ENCODE measurements at places on chromosomes 5 and 9. TPM values are rescaled to one million over a fixed set of nuclear protein-coding genes. Genes with fewer than 3 reads are reported as not detected.

The KIAA1191 gene
- 101 TPM for polyA plus RNA-seq

The CDO1 gene
- polyA plus RNA-seq = 0.85 TPM

The TAF11L14 gene
- not detected for polyA plus RNA-seq

The TAF1L gene
- not detected for polyA plus RNA-seq

The ZNF883 gene
- 3.1 TPM for polyA plus RNA-seq

GRCh38 chr5:775961-776861 is 8.3 kb downstream of the ZDHHC11B start:
- DNase-seq = no peak

DNA sequence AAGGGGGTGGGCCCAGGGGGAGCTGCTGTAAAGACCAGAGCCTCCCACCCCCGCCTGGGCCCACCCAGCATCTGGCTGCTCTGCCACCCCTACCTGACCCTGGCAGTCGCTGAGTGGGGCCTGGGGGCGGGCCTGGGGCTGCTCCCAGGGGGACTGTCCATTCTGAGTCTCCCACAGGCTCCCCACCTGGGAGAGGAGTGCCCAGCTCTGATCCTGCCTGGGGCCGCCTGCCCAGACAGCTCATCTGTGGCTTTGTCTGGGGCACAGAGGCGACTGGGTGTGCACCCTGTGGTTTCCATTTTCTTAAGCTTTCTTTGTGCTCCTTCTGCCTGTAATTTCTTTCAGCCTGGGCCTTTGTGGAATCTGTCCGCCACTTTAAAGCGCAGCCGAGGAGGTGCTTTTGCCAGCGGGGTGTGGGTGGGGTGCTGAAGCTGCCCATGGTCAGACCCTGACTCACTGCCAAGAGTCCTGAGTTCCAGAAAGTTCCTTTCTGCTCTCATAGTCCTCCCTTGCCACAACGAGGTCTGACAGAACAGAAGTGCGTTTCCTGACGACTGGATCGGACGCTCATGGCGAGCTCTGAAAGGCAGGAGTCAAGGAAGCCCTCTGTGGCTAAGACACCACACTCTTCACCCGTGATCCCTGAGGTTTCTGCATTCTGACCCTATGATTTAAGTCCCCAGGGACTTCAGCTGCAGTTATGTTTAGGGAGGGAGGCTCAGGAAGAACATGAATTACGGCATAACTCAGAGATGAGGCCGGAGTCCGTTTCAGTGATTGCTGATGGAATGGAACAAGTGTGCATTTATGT is 225.0 kb downstream of the FANCC start:
- peak; percentile 98 for DNase-seq

GRCh38 chr5:67996596-67996995 is 219.0 kb upstream of the PIK3R1 start:
- no peak for DNase-seq

- no peak for DNase-seq
Measured at GRCh38 chr9:77765781-77766259, 117.7 kb upstream of the GNA14 start.

GRCh38 chr5:139341689-139342422 is at the start of gene PAIP2:
Gene PAIP2, plus strand, starts transcription at chr5:139341854. Its CDS starts 21,931 bp downstream, at chr5:139363785.
- DNase-seq = peak; percentile 97

GRCh38 chr5:140569197-140569596 is 4.6 kb downstream of the SLC35A4 start:
- no peak for DNase-seq

- peak; percentile 50 for DNase-seq
Measured at GRCh38 chr9:129278391-129279237, 100.6 kb upstream of the IER5L start.

DNA sequence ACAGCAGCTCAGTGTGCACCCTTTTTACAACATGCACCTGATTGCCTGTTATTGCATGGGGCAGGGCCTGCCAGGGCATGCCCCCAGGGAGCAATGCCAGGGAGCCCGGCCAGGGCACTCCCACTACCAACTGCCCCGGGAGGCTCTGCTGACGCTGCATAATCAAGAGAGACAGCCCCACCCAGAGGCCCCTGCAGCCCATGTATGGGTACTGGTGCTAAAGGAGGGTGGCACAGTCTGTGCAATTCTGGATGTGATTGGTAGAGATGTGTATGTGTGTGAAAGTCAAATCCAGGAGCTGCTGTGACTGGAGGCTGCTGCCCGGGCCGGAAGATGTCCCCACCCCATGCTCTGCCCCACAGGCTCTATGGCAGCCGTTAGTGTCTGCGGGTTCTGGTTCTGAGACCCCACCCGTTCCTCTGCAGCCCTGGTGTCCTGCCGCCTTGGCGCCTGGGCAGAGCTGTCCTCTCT is 3.9 kb upstream of the NEURL1B start:
- DNase-seq = no peak

- DNase-seq = peak; percentile 53
Measured at GRCh38 chr5:59065554-59065953, 482.7 kb downstream of the RAB3C start.

- DNase-seq = no peak
Measured at GRCh38 chr9:99870126-99870525, 36.3 kb upstream of the STX17 start.

DNA sequence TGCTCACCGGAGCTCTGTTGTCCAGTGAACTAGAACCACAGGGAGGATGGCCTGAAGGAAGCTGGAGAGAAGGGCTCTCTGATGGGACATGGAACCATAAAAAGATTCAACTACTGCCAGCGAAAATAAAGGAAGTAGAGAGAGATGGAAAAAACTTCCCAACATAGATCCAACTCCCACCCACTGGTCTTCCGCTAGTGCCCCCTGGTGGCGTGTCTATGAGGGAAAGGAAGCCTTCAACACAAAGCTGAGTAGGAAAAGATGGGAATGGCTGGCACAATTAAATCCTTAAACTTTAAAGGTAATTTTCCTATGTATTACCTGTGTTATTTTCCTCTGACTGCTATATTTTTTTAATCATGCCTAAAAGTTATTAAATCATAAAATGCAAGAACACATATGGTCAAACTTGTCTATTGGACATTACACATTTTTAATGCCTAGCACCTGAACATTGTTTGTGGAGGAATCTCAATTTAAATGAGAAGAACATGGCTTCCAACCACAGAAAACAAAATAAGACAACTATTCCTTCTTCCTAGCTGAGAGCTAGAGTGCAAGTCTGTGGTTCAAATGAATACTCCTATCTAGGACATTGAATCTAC is 51.5 kb downstream of the CEP120 start:
- peak; percentile 37 for DNase-seq

DNA sequence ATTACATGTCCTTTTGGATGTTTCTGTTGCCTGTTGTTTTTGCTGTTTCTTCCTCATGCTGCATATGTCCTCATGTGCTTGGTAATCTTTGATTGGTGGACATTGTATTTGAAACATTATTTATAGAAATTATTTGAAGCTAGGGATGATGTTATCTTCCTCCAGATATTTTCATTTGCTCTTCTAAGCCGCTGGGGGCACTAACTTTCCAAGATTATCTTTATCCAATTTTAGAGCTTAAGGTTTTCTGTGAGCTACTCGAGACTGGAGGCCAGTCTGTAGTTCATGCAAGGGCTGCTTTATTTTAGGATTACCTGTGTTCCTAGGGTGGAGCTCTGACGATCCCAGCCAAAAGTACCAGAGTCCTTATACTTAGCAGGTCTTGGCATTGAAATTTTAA is 40.9 kb downstream of the STX17 start:
- no peak for DNase-seq

DNA sequence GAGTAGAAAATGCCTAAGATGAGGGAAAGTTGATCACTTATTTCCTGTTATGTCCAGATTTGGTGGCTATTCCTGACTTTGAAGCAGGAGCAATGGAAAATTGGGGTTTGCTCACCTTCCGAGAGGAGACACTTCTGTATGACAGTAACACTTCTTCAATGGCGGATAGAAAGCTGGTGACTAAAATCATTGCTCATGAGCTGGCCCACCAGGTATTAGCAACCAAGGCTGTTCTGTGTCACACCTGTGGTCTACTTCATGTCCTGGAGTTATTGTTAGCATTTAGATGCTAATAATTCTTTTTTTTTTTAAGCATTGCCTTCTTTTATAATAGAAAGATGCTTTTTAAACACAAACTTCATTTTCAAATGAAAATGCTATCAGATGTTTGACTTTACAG is 57.9 kb downstream of the LNPEP start:
- no peak for DNase-seq
